Midbrain (tissue), 1 donor: ENCODE measurements at places on chromosomes 6 and 20.

DNA sequence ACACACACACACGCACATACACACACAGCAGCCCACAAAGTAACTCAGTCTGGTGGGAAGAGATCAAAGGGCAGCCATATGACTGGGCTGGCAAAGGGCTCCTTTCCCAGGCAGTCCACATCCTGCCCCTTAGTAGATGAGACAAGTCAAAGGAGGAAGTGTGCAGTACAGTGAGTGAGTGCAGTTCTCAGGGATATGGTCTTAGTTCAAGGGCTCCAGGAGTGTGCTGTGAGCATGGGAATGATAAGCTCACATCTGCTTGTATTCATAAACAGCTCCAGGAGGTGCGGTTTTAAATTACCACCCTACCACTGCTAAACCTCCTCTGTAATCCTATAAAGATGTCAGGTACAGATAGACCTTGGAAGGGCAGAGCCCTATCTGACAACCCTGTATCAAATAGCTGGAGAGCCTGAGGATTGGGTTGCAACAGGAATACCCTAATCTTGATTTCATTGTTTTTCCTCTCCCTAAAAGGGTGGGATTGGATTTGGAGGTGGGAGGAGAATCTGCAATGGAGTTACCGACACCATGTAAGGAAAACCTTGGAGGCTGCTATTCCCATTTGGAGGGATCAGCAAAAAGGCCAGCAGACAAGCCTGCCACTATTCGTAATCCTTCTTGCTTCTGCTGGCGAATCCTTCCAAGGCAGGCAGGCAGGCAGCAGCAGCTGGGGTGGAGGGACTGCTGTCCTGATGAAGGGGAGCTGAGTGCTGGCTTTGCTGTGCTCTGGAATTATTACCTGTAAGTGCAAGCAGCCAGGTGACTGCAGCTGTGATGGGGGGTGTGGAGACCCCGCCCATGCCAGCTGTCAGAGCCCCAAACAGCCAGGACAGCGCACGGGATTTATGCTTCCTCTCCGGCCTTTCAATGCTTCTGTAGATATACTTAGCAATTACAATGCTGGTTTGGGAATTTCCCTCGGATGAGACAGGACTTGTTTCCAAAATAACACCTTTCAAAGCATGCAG, 342.7 kb downstream of the PRL start:
- peak; percentile 10 for DNase-seq

DNA sequence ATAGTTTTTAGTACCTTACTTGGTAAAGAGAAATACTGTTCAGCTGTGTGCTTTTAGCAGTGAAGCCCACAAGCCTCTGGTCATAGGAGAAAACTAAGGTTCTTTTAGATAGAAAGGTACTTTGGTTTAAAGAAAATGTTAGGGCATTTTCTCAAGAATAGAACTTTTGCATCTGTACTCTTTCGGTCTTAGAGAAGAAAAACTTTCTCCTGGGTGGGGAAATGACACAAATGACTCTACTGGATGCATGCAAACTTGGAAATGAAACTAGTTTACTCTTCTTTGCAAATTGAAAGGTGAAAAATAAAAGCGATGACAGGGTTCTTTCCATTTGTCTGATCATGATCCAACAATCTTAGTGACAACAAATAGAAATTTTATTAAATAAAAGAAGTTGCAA, 2.1 kb upstream of the TMEM217 start:
- DNase-seq, result no peak

DNA sequence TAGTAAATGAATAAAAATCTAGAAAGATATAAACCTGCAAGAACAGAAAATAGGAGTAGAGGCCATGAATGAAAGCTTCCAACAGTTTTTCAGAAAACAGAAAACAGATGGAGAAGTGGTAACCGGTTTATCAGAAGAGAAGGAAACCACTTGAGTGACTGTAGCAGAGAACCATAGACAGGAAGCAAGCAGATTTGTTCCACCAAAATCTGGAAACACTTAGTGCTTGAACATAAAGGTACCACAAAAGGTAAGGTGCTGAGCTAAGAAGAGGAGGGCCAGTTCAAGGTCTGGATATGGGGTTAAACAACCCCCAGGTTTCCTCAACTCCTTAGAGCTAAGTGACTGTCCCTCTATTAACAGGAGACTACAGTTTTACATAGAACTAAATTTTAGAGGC, 9.2 kb upstream of the KIAA0319 start:
- no peak for DNase-seq

GRCh38 chr6:159460476-159460875, 232.6 kb downstream of the SOD2 start:
- DNase-seq, result no peak

- DNase-seq, result peak; percentile 74
These were observed 17.0 kb downstream of the CRISP1 start for GRCh38 chr6:49849213-49849907.

DNA sequence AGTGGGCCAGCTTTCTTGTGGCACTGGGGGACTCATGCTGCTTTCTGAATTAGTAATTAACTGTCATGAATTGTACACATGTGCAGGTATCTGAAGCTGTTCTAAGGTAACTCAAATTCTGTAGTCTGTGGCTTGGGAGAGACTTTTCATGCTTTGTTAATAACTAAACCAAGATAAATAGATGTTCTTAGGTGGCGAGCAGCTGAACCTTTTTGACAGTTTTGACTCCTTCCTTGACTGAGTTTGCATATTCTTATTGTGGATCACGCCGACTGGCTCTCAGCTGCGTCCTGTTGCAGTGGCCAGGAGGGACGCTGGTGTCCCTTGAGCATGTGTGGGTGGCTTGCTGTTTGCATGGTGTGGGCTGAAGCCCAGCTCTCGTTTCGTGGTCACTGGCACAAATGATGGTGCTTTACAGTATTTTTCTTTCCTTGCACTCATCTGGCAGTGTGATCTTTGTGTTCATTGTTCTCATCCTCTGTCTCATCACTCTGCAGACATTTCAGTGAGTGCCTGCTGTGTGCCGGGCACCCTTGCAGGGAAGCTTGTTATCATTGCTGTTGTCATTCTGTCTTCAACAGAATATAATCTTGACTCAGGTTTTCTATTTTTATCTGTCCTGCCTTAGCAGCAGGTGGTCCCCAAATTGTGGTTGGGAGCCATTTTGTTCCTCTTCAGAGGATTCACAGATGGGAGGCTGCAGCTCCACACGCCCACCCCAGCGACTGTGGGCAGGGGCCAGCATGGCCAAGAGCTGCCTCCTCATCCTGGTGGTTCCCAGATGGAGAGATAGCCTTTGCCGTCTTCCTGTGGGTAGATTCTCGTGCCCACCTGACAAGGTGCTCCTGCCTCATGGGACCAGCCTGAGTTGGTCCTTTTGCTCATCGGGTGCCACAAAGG, 39.6 kb downstream of the DUSP22 start:
- DNase-seq, result no peak

DNA sequence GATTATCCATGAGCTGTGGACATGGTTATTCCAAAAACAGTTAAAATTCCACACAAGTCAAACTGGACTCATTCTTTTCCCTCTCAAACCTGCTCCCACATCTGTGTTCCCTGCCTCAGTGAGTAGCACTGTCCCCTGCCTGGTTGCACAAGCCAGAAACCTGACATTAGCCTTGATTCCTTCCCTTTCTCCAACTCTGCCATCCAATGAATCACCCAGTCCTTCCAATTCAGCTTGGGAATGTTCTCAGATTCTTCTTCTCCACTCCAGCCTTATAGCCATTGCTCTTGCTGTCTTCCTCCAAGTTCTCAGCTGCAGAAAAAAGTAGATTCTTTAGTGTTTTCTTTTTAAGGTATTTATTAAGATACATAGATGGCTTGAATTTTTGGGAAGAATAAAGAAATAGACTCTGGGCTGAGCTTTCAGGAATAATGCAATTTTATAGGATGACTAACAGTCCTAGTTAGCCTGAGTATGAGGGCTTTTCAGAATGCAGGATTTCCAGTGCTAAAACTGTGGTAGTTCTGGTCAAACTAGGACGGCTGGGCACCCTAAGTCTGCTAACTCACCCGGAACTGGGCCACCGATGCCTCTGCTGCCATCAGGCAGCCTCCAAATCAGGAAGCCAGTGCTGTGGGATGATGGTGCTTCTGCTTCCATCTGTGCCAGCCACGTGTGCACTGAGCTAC, 18.2 kb upstream of the SASH1 start:
- DNase-seq, result no peak

GRCh38 chr20:12957968-12958367, 50.8 kb upstream of the SPTLC3 start:
- DNase-seq, result no peak

- no peak for DNase-seq
These were observed 2.9 kb downstream of the CCND3 start for GRCh38 chr6:41938590-41939175.
